ENCODE measurements at places on chromosomes 7 and 10.

DNA sequence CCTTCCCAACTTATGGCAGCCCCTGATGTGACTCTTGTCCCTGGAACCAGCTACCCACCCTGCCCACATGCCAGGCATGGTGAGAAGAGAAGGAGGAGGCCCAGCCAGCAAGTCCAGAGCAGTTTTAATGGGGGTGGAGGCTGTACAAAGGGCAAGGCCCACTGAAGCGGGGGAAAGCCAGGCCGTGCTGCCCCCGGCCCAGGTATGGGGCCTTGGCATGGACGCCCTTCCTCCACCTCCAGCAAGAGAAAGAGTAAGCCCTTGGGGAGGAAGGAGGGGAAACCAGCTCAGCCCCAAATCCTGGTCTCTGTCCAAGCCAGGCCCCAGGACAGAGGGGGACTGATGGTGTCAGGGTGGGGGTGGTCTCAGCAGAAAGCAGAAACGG lies 7.0 kb downstream of the NFKB2 start:
- DNase-seq = no peak

DNA sequence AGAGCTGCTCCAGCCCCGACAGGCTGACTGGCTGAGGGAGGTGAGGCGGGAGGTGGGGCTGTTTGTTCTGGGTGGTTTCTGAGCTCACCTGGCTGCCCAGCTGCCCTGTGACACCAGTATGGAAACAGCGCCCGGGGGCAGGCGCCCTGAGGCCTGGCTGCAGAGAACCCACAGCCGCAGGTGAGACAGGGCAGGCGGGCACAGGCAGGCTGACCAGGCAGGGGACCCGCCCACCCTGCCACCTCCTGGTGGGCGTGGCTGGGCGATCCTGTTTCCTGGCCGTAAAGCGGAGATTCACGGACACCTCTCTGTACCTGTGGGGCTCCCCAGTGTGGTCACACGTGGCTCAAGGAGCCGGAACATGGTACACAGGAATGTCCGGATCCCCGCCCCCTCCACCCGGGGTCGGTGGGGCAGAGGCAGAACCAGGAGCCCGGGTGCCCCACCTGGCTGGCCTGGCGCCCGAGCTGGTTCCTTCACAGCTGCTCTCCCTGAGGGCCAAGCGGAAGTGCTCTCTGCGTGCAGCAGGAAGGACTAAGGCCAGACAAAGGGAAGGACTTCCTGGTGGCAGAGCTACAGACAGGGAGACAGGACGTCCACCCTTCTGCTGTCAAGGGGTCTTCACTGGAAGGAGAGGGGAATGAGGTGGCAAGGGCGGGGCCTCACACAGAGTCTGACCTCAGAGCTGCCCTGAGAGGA lies 3.9 kb downstream of the MICALL2 start:
- no peak for DNase-seq

- peak; percentile 59 for DNase-seq
Observed at GRCh38 chr10:63521416-63522276, 445 bp downstream of the REEP3 start.

DNA sequence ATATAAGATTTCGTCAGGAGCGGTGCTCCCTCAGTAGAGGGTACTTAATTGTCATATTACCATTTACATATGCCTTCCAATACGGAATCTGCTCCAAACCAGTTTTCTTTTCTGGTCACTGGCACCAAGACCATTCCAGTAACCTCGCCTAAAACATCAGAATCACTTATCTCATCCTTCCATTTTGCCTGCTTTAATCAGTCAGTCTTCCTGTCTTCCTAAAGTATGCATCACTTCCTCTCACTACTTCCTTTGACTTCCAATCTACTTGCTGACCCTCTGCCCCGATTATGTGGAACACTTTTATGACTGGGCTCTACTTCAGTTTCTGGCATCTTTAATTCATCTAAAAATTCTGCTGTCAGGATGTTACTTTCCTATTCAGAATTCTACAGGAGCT lies 33.5 kb downstream of the CUL2 start:
- DNase-seq = no peak

GRCh38 chr10:123425680-123426079 lies 240.5 kb upstream of the GPR26 start:
- DNase-seq = no peak
